ENCODE measurements at places on chromosomes 2 and 18.
A peak's percentile ranks its signal among the peaks of the same experiment; 100 is the strongest.

GRCh38 chr2:137173463-137173862 is 408.1 kb downstream of the THSD7B start:
- peak; percentile 84 for DNase-seq

- no peak for DNase-seq
Measured at GRCh38 chr2:202261531-202261930, 4.0 kb upstream of the NOP58 start.

GRCh38 chr2:199457147-199458008 is at the start of gene SATB2:
TSS of gene SATB2 (minus strand) at chr2:199457939. CDS start at chr2:199456037, 1,902 bp downstream.
- DNase-seq, result peak; percentile 84

- peak; percentile 45 for DNase-seq
Measured at GRCh38 chr2:66438891-66439811, 4.2 kb downstream of the MEIS1 start.

DNA sequence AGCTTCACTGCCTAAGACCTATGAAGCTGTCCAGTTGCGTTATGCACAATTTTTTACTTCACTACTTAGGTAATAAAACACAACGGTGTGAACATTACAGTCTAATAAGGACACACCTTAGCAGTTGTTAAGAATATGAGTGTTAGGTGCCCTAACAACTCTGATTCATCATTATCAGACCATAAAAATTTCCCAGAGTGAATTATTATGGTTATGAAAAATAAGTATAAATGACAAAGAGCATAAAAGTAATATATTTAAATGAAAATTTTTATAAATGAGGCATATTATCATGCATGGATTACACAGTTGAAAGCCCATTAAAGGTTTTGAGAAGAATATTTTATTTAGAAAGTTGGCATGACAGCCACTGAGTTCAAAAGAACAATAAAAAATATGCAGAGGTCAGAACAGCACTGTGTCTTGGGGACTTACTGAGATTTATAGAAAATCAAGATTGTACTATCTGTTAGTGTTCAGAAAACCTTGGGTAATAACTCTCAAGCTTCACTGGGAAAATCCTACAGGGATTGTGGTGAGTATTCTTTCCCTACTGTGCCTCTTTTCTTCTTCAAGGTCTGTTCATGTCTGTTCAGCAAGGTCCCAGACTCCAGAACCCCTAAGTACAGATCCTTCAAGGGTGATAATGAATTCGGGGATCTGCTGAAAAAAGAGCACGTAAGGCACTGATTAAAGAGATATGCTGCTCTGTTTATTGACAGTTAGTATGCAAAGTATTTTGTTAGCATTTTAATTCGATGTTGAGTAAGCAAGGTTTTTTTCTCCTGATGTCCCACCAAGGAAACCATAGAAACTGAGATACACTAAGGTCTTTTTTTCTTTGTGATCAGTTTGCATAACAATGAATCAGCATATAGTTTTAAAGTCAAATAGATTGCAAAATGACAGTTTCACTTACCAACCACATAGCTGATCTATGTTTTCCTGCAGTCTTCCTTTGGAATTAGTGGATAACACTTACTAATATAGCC is 250.0 kb downstream of the DSEL start:
- peak; percentile 63 for DNase-seq

GRCh38 chr18:79937103-79937860 is 14.2 kb downstream of the SLC66A2 start:
- DNase-seq, result no peak

GRCh38 chr2:208036357-208036756 is 11.0 kb upstream of the PLEKHM3 start:
- DNase-seq, result no peak

GRCh38 chr2:67871686-67872412 is 191.0 kb downstream of the C1D start:
- peak; percentile 69 for DNase-seq

Data from fibroblast of skin of right quadriceps (primary cell).